ENCODE measurements at places on chromosomes 1 and 21.

DNA sequence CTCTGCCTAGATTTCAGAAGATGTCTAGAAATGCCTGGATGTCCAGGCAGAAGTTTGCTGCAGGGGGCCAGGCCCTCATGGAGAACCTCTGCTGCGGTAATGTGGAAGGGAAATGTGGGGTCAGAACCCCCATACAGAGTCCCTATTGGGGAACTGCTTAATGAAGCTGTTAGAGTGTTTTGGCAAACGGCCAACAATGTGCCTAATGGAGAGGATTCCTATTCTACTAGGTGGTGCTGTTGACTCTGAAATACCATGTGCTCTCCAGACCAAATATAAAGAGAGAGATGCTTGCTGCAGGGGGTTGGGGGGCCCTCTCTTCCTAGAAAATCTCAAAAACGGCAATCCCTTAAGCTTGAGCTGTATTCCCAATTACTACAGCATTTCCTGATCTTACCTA lies 57.1 kb upstream of the DR1 start:
- no peak for DNase-seq

- no peak for DNase-seq
These were observed 21.4 kb downstream of the SEC16B start for GRCh38 chr1:177948336-177948972.

DNA sequence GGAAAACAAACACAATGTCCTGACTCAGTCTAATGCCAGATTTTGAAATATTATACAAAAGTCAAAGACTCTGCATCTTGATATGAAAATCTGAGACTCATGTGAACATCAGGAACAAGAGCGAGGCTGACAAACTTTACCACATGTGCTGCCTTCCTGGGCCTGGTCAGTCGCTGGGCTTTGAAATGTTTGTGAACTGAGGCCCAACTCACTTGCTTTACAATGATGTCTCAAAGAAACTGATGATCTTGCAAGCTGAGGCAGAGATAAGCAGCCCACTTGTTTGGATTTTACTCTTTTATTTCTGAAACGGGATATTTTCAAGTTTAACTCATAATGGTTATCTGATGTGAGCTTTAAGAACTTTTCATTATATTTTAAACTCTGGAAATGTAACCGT lies 2.1 kb downstream of the BCAR3 start:
- DNase-seq = no peak

- DNase-seq = no peak
These were observed 1.4 kb downstream of the B3GALNT2 start for GRCh38 chr1:235502601-235503402.

DNA sequence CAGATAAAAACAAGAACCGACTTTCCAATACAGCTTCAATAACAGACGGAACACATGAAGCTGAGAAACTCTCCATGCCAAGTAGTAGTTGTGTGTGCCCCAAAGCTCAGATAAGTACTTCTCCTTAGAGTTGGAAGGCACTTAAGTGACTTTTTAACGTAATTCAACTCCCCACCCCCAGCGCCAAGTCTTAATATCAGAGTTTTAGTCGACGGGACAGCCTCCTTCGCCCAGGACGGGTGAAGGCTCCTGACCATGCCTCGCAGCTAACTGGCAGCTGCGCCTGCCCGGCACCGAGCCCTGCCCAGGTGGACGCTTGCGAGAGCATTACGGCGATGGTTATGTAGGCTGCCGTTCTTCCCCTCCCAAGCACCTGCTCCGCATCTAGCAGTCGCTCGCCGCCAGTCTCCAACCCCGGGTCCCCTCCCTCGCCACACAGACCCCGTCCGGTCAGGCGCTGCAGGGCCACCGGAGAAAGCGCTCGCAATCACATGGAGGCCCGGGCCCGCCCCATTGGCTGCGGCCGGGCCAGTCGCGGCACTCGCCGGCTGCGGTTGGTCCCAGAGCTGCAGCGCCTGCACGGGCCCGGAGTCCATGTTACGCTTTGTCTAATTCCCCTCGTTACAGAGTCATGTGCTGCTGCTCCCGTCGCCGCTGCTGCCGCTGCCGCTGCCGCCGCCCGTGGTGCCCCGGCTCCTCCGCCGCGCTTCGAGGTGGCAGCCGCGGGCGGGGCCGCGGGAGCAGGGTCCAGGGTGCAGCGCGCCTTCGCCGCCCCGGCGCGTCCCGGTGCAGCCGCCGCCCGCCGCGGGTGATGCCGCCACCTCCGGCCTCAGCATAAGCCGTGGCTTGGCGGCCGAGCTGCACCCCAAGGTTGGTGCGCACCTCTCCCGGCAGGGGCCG lies at the start of gene LRRC8D:
TSS of gene LRRC8D (plus strand) at position 611 of the 900 bp plus-strand sequence. CDS start 112,037 bp downstream, outside the sequence.
- DNase-seq = peak; percentile 52

DNA sequence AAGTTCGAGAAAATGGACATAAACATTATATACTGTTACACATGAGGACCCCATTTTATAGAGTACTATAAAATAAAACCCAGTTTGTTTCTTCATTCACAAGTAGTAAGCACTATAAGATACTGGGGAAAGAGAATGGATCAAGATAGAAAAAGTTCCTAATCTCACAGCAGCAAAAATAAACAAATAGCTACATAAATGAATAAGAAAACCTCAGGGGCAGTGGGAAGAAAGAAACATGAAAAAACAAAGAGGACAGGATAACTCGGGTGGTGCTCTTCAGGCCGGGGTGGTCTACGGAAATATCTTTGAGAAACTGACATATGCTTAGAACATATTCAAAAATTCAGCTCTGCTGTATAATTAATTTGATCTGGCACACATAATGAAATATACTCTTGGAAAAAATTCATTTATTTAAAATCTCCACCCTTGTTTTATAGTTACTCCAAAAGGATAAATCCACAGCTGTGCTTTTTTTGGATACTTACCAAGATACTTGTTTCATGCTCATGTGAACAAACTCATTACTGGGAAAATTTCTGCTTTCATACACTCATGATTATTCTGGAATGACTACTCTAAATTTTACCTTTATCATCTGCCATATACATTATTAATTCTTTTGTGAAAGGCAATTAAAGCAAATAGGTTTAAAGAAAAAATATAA lies 20.0 kb downstream of the CEP170 start:
- DNase-seq = no peak

- no peak for DNase-seq
These were observed 10.8 kb upstream of the EYA3 start for GRCh38 chr1:28099050-28099769.

Measured in stimulated activated CD8-positive, alpha-beta memory T cell treated with anti-CD3 and anti-CD28 coated beads, Interleukin-2, amount 100 ng/mL, for 48 hours (primary cell).